Dermis blood vessel endothelial cell (primary cell): ENCODE measurements at places on chromosomes 12 and 14.

GRCh38 chr12:78870539-78870938, 6.0 kb downstream of the SYT1 start:
- DNase-seq = no peak

GRCh38 chr14:52596320-52596719, 43.7 kb downstream of the GPR137C start:
- DNase-seq = no peak

DNA sequence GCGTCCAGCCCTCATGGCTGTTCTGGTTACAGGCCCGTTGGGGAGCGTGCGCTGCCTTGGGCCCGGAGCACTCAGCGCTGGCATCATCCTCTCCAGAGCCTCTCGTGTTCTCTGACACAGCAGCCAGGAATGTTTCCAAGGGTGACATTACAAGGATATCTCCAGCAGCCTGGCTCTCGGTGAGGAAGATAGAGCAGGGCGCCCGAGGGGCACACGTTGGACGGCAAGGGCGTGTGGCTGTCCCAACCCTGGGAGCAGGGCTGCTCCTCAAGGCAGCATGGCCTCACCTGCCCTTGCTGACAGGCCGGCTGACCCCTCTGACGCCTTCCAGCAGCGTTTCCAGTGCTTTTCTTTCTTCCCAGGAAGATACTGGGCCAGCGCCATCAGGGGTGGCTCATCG, 14.4 kb downstream of the LRCOL1 start:
- DNase-seq = no peak

GRCh38 chr12:46480316-46480715, 107.7 kb upstream of the SLC38A2 start:
- no peak for DNase-seq

GRCh38 chr14:34297786-34298520, 164.1 kb downstream of the SPTSSA start:
- DNase-seq = no peak

DNA sequence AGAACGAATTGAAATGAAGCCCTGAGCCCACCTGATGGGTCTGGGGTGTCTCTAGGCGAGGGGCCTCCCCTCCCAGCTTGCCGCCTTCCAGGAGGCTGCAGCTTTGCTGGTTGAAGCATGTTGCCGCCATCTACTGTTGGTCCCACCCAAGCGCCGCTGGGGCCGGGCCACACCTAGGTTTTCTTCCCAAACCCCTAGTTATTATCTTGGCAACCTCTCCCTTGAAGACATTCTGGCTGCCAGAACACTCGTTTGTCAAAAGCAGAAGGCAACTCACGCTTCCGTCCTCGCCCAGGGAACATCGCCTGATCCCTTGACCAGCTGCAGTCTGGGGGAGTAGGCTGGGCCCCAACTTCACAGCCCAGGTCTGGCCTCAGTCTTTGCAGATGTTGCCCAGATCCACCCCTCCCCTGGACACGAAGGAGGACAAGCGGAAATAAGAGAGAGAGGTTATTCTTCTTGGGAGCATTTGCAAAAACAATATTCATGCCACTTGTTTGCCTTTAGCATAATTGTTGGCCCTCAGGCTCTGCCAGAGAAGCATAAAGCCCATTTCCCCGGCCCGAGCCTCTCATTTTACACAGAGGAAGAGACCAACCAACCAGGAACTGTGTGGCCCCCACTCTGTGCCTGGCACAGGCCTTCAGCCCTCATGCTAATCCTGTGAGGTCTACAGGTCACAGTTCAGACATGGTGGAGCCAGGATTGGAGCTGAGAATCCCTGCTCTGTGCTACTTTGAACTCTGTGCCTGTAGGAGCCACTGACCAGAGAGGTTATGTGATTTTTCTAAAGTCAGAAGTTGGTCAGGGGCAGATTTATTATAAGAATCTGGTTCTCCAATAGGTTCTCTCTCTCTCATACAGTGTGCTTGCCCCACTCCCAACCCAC, 6.8 kb downstream of the EMP1 start:
- DNase-seq = peak; percentile 68

DNA sequence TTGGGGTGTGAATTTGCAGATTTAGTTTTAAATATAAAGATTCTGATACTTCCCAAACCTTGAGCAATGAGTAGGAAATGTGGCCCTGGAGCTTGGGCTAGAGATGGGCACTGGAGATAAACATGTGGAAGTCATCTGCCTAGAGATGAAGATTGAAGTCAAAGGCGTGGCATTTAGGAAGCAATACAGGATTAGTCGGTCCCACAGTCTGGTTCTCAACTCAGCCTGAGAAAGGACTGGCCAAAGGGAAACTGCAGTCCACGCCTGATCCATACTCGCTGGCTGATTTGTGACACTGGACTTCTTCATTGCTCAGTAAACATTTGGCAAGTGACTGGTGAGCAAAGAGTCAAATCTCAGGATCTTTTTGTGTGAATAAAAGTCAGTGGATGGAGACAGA, 268.2 kb upstream of the ATP2B1 start:
- no peak for DNase-seq
